ENCODE measurements at places on chromosomes 12 and 14.

- DNase-seq: no peak
Observed at GRCh38 chr14:80212023-80212397, 706 bp upstream of the DIO2 start.

DNA sequence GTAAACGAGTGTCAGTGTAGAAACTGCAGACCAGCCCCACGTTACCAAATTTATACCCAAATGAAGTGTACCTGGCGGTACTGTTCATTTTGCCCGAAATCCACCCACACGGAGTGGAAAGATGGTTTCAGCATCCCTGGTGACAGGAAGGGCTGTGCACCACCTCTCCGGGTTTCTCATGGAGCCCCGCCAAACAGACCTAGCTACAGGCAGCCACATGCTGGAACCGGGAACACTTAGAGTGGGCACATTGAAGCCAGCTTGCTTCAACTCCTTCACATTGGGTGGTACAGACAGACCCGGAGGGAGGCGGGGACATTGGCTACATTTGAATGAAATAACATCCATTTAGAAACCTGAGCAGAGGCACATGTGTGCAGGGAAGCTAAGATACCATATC is 84.4 kb downstream of the PPP2R5C start:
- DNase-seq: no peak

- DNase-seq: no peak
Observed at GRCh38 chr12:116662612-116663144, 75.2 kb downstream of the SPRING1 start.

DNA sequence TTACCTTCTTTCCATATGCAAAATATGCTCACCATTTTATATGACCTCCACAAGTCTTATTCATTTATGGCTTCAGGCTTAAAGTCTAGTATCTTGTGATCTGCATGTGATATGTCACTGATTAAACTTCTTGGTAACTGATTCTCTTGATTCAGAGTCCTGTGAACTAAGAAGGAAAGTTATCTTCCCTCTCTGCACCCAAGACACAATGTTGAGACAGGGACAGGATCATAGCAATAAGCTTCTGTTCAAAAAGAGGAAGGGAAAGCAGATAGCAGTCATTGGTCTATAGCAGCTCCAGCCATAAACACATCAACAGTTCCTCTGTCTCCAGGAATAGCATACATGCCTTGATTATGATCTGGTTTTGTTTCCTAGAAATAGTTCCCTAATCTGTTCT is 103.1 kb downstream of the UNC79 start:
- no peak for DNase-seq

DNA sequence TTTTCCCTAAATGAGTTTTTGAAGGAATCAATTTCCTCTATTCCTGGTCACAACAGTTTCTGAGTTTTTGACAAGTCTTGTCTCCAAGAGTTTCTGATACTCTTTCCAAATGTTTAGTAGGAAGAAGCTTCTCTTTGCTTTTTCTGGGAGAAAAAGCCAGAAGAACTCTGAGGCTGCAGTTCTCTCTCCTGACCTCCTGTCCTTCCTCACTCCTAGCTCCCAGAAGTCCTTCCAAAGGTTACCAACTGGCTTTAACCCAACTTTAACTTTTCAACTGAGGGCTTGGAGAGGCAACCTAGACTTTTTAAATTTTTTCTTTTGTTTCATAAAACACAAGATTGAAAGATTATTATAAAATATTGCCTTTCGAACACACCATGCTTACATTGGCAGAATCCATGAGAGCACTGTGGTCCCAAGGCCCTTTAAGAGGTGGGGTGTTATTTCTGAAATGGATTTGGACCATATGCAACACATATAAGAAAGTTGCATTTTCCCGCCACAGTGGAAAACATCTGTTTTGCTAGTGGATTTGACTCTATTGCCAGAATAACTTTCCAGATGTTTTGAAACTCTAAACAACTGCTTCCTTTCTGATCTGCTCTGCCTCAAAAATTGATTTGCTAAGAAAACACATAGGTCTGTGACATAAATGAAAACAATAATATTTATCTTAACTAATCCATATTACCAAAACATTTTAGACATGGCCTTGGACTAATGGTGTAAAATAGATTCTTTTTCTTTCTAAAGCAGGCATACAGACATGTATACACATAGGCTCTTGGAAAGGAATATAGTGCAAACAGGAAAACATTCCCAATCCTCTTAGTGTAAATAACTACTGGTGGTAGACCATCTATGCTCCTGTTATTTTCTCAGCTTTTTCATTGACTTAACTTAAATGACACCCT is 22.3 kb upstream of the EPS8 start:
- no peak for DNase-seq

GRCh38 chr12:76236640-76237039 is 111.6 kb downstream of the BBS10 start:
- DNase-seq: no peak

DNA sequence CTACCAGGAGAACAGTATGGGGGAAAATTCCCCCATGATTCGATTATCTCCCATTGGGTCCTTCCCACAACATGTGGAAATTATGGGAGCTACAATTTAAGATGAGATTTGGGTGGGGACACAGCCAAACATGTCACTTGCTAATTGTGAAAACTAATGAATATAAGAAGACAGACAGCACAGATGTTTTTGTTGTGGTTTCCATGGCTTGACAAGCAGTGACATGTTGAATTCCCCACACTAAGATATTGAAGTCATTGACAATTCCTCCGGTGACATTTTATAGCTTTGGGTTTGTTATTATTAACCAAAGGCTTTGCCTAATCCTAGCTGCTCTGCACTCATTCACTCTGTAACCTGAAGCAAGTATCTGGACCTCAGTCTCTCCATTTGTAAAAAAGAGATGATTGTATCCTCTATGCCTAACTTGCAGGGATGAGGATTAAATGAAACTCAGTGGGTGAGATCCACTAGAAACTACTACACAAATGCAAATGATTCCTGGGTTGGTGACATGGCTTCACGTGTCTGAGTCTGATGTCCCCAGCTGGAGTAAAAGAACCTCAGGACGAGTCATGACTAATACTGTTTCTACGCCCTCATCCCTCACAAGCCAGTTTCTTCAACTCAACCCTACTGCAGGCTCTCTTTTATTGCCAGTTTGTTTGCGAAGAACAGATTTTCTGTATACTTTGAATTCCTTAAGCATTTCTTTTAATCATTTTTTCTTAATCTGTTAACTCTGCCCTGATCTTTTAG is 71.6 kb downstream of the ASCL1 start:
- no peak for DNase-seq

- no peak for DNase-seq
Observed at GRCh38 chr12:47328831-47329545, 249.2 kb upstream of the AMIGO2 start.

- no peak for DNase-seq
Observed at GRCh38 chr12:29869946-29870345, 86.2 kb upstream of the TMTC1 start.

DNA sequence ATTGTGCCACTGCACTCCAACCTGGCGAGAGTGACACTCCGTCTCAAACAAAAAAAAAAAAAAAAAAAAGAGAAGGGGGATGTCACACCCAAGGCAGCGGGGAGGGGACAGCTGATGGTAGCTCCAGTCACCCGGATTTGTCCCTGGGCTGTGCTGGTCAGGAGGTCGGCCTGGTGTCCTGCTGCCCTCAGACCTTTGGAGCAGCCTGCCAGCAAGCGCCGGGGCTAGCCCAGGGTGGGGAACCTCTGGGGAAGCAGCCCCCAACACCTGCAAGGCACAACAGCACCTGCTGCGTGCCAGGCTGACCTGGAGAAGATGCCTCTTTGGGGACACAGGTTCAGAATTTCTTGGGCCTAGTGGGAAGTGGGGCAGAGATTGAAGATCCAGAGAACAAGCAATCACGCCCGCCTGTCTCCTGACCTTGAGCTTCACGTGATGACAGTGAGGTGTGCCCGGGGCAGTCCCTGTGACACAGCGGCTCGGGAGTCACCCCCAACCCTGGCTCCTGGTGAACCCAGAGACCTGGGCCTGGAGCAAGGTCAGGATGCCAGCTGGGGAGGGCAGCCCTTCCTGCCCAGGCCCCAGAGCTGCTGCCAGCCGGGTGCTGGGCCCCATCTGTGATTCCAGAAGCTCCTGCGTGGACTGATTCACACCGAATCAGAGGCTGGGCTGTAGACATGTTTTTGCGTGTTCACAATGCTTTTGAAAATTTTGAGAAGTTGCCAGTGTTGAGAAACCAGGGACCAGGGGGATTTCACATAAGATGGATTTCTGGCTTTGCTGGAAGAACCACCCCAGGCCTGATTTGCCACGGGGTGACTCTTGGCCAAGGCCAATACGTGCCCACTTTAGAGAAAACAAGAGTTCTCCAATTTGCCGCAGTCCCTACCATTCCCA is 66.4 kb downstream of the RFLNA start:
- DNase-seq: no peak

GRCh38 chr12:128266086-128266485 is 884 bp upstream of the TMEM132C start:
- no peak for DNase-seq

DNA sequence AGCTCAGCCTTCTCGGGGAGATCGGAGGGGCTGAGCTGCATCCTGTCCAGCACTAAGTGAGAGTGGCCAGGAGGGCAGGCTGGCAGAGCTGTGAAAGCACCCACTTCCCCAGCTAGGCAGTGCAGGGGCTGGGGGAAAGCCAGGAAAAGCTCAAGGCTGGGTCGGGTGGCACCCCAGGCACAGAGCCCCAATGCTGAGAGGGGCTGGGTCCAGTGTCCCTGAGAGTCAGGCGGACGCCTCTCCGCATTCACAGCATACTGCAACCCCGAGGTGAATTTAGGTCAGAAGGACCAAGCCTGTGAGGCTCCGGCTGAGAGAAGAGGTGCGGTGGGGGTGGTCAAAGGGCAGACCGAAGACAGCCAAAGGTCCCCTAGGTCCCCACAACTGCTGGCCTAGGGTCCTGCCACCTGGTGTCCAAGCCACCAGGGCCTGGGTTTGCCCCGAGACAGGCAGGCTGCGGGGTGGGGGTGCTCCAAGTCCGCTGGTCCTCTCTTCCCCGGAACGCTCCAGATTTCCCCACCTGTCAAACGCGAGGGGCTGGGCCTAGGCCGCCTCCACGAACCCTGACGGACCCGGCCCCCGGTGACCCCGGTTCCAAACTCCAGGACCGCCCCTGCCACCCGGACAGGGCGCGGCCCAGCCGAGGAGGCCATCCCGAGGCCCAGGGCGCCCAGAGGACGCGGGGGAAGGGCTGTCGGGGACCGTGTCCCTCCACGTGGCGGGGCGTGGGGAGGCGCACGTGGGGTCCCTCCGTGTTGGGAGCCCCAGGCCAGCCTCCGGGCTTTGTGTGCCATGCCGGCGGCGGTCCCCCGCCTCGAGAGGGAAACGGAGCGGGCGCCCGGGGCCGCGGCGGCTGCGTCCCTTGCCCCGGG is 527 bp downstream of the CAMKK2 start:
- no peak for DNase-seq

- peak; percentile 80 for DNase-seq
Observed at GRCh38 chr14:57136669-57137328, 131.9 kb downstream of the EXOC5 start.

All from NCI-H2029 treated with DMSO at 0.1 percent for 48 hours (cell line).